GM13977 (cell line): ENCODE measurements at places on chromosomes 11 and 22.

- no peak for DNase-seq
These were observed 87.5 kb upstream of the RRM1 start for GRCh38 chr11:4006946-4007680.

DNA sequence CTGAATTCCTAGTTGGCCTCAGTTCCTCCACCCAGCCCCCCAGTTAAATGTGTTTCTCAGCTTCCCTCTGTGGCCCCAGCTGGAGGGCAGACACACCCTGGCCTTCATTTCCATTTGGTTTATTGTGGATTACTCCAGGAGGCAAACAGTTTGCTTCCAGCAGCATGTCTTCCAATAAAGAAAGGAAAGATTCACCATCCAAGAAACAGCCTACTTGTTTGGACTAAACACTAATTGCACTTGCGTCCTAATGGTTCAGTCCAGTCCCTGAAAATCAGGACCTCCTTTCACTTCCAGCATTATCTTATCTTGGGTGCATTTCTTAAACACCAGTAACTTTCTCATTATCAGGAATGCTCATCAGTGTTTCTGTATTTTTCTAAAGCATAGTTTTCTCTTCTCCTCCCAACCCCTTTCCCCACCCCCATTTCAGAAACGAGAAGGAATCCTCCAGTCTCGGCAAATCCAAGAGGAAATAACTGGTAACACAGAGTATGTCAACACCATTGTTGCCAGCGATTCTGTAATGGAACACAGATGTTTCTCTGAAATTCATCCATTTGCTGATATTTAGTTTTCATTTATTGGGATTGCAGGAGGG lies 130.9 kb downstream of the PARVA start:
- DNase-seq, result no peak

DNA sequence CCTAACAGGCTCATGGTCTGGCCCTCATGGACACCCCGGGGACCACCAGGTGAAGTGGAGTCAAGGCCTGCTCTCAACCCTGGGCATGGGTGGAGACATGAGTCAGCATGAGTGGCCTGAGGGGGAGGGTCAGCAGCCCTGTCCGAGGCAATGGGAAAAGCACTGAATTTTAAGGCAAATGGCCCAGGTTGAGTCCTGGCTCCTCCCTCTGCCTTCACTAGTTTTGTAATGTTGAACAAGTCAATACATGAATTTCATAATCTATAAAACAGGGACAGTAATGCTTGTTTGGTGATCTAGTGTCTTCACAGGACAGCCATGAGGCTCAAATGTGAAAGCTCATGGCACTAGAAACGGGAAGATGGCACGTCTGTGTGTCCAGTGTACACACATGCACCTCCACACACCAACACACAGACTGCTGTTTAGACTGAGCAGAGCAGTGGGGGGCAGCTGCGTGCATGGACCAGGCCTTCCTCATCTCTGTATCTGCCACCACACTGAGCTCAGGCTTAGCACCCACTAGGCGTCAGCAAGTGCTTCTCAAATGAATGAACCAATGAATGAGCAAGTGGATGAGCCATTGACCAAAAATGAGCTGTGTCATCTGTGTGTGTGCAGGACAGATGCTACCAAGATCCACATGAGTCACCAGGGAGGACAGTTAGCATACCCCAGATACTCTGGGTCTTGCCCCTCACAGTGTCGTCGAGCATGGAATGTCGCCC lies 63.4 kb downstream of the NRXN2 start:
- DNase-seq, result no peak

DNA sequence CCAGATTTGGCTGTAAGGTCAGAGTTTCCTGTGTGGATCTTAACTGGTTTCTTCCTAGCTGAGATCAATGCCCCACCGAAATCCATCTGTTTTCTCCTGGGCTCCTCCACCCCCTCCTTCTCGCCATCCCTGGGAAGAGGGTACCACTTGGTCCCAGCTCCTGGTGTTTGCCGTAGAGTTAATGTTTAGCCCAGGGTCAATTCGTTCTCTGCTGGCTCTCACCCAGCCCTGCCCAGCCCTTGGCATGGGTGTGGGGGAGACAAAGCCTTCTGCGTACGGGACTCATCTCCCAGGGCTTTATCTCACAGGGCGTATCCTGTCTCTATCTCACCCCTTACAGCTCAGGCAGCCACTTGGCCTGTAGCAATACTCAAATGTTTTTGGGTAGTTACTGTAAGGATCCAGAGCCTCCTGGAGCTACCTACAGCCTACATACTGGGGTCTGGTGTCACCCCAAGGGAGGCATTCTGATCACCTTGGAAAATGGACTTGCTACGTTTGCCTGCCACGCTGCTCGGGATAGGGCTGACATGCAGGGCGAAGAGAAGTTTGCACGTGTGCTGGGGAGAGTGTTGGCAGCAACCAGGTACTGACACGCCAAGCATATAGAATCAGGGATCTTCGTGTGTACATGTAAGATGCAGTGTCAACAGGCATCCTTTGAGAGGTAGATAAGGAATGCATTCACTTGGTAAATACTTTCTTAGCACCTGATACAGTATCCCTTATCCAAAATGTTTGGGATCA lies 66.1 kb downstream of the SCN3B start:
- DNase-seq, result no peak

- no peak for DNase-seq
These were observed 113.4 kb downstream of the ZBTB16 start for GRCh38 chr11:114172871-114173444.

GRCh38 chr11:102799681-102800340 lies 1.9 kb upstream of the MMP1 start:
- DNase-seq, result no peak

GRCh38 chr11:122399375-122399774 lies 256.1 kb upstream of the UBASH3B start:
- no peak for DNase-seq

DNA sequence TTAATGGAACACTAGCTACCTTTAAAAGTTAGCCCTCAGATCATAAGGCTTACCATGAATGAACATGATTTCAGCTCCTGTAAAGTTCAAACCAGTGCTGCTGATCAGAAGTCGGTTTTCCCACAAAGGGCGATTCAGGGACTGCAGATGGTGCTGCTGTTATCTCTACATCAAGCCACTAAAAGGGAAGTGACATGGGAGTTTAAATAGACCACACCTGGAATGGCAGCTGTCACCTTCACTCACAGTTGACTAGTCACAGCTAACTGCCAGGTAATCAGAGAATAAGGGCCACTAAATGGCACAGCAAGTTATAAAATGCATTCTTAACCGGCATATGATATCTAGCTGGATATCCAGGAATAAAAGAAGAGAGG lies 581.1 kb upstream of the ARHGAP42 start:
- no peak for DNase-seq

DNA sequence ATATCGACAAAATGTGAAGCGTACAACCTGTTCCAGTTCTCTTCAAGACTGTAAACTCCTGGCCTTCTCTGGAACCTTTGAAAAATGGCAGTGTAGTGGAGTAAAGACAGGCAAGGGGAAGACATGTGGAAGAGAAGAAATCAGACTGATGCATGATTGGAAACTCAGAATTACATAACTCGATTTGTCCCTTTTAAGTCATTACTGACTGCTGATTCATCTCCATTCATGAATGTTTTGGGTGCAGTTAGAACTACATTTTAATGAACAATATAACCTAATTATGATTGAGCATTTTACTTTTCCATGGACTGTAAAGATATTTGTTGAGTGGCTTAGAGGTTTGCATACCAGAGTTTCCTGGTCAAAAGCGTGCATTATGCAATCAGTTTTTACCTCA lies 32.9 kb downstream of the FAT3 start:
- no peak for DNase-seq

DNA sequence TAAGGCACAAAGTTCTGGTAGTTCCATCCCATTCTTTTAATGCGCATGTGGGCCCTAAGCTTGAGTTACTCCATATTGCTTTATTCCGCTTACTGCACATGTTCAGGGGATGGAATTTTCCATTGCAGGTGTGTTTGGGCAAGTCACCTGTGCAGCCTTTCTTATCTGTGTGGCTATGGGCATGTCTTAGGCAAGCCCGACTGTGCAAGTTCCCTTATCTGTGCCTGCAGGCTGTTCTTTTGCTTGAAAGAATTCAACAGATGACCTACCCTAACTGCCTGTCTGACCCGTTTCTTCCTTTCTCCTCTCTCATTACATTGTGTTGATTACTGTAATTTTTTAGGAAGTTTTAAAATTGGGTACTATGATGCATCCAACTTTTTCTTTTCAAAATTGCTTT lies 363.6 kb downstream of the TTC28 start:
- DNase-seq, result no peak

DNA sequence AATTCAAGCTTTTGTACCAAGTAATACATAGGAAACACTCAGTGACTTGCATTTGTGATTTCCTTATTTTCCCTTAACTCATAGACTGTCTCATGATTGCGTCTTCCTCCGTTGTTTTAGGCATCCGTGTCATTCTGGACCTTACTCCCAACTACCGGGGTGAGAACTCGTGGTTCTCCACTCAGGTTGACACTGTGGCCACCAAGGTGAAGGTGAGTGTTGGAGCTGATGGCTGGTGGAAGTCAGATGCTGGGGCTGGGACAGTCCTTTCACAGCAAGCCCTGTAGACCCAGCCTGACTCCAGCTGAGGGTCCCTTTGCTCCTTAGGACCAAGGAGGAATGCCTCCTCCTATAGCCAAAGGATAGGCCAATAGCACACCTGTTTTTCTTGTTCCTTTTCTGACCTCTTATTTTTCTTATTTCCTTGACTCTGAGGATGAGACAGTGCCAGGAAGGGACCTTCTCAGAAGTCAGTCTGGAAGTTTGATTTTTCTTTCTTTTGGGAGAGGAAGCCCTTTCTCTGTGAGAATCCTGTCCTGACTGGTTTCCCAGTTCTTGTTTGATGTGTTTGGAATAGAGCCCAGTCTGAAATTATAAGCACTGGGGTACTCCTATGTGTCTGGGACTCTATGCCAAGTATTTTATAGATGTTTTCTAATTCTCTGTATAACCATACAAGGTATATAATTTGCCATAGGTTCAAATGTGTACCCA lies 2.2 kb downstream of the SLC3A2 start:
- no peak for DNase-seq

DNA sequence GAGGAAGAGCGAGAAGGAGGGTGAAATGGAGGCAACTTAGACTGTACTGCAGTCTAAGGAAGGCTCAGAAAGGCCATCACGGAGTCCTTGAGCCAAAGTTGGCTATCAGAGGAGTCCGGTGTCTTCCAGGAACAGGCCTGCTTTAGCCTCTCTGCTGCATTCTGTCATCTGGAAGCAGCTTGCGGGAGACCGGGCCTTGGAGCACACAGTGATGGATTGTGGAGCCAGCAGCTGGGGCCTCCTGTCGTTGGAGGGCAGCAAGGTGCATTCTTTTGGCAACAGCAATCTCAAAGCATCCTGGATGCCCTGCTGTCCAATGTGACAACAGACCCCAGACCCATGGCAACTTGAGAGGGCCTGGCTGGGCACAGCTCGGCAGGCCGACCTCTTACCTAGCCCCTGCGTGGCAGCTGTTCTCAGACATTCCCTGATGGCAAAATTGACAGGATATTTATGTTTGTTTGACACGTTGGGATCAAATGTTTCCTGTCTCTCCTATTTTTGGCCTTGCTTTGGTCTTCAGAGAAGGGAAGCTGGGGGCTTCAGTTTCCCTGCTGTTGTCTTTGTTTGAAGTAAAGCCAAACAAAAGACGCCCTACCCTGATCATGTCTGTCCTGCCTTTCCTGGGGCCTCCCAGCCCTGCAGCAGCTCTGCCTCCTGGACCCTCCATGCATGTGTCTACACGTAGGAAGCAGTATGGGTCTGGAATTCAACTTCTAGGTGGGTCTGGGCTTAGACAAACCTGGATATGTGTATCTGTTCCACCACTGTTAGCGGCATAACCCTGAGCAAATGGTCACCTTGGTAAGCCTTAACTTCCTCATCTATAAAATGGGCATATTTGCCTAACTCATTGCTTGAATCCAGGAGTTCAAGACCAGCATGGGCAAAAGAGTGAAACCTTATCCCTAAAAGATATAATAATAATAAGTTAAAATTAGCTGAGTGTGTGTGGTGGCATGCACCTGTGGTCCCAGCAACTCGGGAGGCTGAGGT lies 43.9 kb upstream of the LMO2 start:
- DNase-seq, result no peak

DNA sequence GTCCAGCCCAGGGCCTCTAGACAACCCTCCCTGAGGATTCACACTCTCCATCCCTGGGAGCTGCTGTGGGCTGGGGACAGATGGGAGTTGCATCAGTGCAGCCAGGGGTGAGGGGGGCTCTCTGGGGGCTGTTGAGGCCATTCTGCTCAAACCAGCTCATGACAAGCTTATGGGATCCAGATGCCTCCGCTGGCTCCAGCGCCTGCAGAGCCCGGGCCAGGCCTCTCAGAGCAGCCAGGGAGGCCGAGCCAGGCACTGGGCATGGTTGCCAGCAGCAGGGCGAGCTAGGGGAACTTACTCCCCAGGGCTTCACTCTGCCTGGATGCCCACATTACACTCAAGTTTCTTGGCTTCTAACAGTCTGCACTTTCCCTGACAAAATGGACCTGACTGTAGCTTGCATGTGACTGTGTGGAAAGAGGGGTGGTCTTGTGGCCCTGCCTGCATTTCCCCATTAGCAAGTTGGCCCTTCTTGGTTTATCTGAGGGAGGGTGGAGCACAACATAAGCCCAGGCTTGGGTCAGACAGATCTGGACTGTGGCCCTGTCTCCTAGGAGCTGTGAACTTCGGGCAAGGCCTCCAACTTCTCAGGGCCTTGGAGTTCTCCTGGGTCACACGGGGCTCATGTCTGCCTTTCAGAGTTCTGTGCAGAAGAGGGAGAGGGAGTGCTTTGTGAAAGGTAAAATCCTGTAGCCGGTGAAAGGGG lies 34.5 kb upstream of the CYB5R3 start:
- DNase-seq, result no peak

DNA sequence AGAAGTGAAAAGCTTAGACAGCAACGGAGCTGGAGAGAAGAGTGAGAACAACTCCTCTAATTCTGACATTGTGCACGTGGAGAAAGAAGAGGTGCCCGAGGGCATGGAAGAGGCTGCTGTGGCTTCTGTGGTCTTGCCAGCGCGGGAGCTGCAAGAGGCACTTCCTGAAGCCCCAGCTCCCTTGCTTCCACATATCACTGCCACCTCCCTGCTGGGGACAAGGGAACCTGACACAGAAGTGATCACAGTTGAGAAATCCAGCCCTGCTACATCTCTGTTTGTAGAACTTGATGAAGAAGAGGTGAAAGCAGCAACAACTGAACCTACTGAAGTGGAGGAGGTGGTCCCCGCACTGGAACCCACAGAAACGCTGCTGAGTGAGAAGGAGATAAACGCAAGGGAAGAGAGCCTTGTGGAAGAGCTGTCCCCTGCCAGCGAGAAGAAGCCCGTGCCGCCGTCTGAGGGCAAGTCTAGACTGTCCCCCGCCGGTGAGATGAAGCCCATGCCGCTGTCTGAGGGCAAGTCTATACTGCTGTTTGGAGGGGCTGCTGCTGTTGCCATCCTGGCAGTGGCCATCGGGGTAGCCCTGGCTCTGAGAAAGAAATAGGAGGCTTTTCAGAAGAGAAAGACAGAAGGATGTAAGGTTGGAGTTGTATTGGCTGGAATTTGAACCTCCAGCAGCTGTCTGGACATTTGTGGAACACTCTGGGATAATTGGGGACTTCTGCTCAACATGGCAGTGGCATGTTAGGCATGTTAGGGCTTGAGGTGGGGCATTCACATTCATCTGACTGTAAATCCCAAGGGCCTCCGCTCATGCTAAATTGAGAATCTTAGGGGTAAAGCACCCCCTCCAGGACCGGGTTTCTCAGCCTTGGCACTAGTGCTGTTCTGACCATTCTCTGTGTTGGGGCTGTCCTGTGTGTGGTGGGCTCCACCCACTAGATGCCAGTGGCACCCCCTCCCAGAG lies 47.1 kb downstream of the BID start:
- DNase-seq, result no peak

- DNase-seq, result no peak
These were observed 35.0 kb downstream of the CWC15 start for GRCh38 chr11:94938095-94939055.
